ENCODE measurements at places on chromosomes 13 and 19.
A peak's percentile ranks its signal among the peaks of the same experiment; 100 is the strongest.

DNA sequence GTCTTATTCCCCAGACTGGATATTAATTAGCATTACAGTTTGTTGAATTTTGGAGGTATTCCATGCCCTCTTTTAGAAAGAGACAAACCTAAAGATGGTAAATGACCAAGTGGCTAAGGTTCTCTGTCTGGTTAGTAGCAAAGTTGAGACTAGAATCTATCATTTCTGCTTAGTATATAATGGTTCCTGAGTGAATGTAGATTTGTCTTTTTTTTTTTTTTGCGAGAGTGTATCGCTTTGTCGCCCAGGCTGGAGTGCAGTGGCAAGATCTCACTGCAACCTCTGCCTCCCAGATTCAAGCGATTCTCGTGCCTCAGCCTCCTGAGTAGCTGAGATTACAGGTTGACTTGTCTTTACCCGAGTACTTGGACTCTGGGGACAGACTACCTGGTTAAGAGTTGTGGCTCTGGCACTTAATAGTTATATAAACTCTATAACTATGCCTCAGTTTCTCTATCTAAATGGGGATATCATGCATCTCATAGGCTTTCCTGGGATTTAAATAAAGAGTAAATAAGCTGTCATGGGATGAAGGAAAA lies 2.7 kb downstream of the NAA16 start:
- DNase-seq = no peak

- DNase-seq = no peak
Observed at GRCh38 chr13:94317063-94317491, 162.4 kb downstream of the DCT start.

DNA sequence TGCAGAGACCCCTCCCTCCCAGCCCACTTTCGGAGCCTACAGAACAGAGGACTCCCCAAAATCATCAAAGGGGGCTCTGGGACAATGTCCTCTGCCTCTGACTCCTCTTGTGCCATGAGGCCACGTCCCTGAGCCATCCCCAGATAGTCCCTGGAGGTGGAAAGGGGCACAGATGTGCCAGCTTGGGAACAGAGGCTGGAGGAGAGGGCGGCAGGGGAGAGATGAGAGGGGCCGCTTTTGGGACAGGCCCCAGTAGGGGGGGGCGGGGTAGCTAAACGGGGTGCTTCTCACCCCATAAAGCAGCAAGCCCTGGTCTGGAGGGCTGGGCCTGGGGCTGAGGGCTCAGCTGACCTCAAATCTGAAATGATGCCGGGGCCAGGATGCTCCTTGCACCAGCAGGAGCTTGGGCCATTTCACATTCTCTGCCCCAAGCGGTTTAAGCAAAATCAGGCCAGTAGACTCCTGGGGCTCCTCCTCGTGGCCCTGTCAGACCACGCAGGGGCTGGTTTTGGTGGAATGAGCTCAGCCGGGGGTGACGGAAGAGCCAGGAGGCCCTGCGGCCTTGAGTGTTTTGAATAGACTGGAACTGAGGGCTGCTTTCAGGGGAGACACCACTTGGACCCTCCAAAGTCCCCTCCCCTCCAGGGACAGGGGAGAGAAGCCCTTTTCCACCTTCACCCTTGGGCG lies 27.1 kb downstream of the ONECUT3 start:
- DNase-seq = no peak

GRCh38 chr19:48403606-48404005 lies 10.1 kb downstream of the GRIN2D start:
- DNase-seq = no peak

- DNase-seq = peak; percentile 89
Observed at GRCh38 chr19:57410877-57411671, at the start of gene ZNF17. Gene ZNF17 (plus strand): TSS chr19:57411161. CDS start chr19:57413616, 2,455 bp downstream.

DNA sequence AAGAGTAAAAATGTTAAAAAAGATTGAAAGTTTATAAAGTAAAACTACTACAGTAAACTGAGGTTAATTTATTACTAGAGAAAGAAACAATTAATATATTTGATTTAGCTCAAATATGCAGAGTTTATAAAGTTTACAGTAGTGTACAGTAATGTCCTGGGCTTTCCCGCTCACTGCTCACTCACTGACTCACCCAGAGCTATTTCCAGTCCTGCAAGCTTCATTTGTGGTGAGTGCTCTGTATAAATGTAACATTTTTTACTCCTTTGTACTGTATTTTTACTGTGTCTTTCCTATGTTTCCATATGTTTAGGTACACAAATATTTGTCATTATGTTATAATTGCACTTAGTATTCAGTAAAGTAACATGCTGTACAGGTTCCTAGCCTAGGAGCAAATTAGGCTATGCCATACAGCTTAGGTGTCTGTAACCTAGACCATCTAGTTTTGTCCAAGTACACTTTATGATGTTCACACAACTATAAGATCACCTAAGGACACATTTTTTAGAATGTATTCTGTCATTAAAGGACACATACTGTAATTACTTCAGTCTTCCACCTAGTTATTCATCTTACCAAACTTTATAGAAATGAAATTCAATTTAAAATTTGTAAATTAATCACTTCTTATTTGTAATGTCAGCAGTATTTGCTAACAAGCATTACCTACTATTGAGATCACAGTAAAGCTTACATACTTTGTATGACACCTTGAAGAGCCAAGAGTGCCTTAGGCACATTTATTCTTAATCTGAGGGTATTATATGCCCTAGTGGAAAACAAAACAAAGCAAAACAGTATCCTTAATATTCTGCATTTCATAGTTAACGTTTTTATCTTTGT lies 683.4 kb downstream of the PCDH9 start:
- peak; percentile 35 for DNase-seq

- no peak for DNase-seq
Observed at GRCh38 chr13:61414686-61415057, 977 bp downstream of the PCDH20 start.

DNA sequence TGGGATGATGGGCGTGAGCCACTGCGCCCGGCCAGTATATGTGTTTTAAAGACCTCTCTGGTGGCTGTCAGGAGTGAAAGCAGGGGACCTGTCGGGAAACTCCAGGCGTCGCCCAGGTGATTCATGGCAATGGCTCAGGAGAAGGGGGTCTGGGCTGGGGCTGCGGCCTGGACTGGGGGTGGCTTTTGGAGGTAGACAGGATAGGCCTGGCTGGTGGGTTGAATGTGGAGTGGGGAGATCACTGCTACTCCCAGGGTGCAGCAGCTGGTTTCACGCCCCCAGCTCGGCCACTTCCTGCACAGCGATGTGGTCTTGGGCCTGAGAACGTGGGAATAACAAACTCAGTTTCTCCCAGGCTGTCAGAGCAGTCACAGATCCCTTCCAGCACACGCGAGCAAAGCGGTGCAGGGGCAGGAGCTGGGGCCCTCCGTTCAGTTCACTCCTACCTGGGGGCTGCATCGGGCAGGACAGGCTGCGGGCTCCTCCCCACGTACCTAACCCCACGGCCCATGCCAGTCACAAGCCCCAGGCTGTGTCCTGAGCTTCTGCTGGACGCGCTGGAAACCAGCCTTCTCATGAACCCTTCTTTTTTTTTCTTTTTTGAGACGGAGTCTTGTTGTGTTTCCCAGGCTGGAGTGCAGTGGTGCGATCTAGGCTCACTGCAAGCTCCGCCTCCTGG lies 18.9 kb downstream of the KDM4B start:
- no peak for DNase-seq

Data from amniotic stem cell (primary cell).